ENCODE measurements at places on chromosomes 16 and 17.

DNA sequence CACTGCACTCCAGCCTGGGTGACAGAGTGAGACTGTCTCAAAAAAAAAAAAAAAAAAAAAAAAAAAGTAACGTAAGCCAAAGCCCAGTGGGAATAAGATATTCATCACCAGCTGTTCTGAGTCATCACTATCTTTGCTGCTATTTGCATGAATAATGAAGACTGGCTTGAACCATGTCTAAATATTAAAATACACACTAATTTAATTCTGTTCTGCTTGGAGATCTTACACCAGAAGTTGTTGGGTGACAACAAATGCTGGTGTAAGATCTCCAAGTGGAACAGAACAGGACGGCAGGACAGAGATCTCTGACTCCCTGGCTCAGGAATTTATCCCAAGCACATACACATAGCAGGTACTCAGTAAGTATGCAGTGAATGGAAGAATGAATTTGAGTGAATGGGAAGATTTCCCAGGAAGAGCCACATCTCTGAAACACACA, 19.6 kb downstream of the DNAH17 start:
- no peak for DNase-seq

GRCh38 chr16:57815987-57816745, 13.9 kb upstream of the KIFC3 start:
- peak; percentile 26 for DNase-seq

DNA sequence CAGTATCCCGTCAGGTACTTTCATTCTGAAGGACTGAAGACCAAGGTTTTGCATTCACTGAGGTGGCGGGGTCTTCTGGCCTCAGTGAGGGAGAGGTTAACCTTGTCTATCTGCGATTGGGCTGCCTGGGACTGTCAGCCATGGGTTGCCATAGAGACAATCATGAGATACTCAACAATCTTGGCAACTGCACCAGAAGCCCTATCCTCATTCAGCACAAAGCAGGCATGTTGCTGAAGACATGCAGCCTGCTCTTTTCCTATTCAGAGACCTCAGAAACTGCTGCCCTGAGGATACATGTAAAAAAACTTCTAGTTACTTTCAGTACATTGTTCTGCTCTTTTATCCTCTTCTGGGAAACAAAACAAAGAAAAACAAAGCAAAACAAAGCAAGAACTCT, 146.3 kb upstream of the PIRT start:
- no peak for DNase-seq

- no peak for DNase-seq
These were observed 102.5 kb downstream of the MRM1 start for GRCh38 chr17:36703860-36704266.

All from activated CD8-positive, alpha-beta memory T cell treated with anti-CD3 and anti-CD28 coated beads for 4 hours (primary cell).